ENCODE measurements at places on chromosomes 3 and 15.
A peak's percentile ranks its signal among the peaks of the same experiment; 100 is the strongest.

DNA sequence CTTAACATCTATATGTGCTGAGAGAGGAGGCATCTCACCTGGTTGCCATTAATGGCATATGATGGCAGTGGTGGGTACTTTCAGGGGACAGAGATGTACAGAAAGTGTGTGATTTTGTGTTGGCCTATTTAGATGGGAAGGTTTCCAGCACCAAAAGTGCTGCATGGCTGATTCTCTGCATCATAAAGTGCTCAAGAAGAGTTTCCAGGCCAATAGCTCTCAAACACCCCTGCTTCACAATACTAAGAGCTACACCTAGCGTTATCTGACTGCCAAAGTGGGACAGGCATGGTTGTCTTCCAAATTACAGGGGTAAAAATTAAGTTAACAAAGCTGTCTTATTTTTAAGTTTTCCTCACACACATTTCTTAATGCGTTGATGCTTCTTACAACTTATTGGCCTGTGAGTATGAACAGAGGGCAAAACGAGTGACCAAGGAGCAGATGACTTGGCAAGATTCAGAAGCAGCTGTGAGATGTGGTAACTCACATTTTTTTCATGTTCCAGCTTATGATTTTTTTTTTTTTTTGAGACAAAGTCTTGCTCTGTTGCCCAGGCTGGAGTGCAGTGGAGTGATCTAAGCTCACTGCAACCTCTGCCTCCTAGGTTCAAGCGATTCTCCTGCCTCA, 41.4 kb upstream of the VEPH1 start:
- no peak for DNase-seq
- no peaks in the 10 kb centered on the region for H3K27me3 ChIP-seq
- H3K27ac ChIP-seq, result no peak overlapping the region

GRCh38 chr15:32669896-32670611, 28.5 kb downstream of the SCG5 start:
- no peaks in the 10 kb centered on the region for H3K27me3 ChIP-seq
- no peak overlapping the region for H3K4me3 ChIP-seq
- DNase-seq, result no peak
- no peak overlapping the region for H3K27ac ChIP-seq

DNA sequence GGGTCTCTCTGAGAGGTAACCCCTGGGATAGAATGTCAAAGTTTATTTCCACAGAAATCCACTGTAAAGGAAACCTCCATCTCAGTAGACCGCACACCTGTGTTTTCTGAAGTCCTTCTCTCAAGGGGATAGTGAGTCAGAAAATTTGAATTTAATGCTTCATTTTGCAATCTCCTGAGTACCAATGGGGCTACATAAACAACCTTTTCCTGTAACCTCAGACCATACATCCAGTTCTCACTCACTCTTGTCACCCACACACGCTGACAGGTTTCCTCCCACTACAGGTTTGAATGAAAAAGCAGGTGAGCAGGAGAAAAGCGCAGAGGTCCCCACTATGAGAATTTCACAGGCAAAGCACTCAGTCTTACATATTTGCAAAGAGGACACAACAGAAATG, 165.3 kb upstream of the MCTP2 start:
- no peaks in the 10 kb centered on the region for H3K36me3 ChIP-seq
- no peak for DNase-seq
- no peaks in the 10 kb centered on the region for H3K27me3 ChIP-seq
- H3K27ac ChIP-seq, result no peak overlapping the region
- H3K4me3 ChIP-seq, result no peak overlapping the region

DNA sequence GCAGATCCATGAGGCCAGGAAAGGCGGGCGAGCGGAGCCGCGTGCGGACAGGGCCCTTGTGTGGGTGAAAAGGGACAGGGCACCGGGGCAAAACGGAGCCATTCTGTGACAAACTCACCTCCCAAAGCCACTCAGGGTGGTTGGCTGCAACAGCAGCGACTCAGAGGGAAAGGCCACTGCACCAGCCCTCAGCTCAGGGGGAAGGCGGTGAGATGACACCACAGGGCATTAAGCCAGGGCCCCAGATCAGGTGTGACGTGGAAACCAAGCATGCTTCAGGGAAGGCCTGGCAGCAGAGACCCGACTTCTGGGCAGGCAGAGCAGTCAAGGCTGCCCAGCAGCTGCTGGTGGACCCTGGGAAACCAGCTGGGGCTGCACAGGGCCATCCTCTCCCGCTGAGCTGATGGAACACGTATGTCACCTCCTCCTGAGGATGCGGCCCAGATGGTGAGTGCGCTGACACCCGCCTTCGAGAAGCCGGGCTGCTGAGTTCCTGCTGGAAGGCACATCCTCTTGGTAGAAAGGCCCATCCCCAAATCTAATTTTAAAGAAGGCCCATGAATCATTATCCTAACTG, 82.3 kb downstream of the CHSY1 start:
- no peak overlapping the region for H3K4me3 ChIP-seq
- H3K27ac ChIP-seq, result no peak overlapping the region
- peaks cover 5% of the 10 kb centered on the region for H3K4me1 ChIP-seq

DNA sequence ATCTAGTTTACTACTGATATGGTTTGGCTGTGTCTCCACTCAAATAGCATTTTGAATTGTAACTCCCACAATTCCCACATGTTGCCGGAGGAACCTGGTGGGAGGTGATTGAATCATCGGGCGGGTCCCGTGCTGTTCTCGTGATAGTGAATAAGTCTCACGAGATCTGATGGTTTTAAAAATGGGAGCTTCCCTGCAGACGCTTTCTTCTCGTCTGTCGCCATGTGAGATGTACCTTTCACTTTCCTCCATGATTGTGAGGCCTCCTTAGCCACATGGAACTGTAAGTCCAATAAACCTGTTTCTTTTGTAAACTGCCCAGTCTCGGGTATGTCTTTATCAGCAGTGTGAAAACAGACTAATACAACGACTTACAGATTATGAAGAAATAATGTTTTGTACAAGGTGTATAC, 35.6 kb upstream of the PYDC2 start:
- no peak overlapping the region for H3K27ac ChIP-seq
- no peak for DNase-seq
- no peak overlapping the region for H3K4me3 ChIP-seq

DNA sequence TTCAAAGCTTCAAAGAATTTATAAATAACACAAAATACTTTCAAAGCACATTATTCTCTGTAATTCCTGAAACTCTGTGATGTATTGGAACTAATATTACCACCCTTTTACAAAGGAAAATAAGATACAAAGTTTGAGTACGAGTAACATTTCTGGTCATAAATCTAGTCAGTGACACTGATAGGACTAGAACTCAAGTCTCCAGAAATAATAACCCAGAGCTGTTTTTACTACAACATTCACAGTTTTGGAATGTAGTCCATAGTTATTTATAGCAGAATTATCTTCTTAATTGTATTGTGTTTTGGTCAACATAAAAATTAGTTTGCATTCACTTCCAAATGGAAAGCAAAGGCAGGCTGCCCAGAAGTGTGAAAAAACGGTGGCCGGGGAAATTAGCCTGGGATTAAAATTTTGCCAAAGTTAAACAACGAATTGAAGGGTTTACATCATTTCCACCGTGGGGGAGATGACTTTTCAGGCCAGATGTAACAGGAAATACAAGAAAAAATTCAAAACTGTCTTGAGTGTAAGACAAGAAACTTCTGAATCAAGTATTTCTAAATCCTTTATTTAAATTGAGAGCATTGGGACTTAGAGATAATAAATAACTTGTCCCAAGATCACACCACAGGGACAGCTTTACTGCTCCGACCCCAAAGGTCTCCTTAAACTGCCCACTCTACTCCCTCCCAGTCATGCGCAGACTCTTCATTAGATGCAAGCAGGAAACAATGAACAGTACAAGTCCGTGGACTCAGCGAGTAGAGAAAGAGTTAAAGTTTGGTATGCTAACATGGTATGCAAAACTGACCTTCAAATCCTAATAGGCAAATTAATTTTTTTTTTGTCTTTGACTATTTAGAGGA, 74.3 kb upstream of the VGLL4 start:
- peak overlapping the region; percentile 69 for H3K4me3 ChIP-seq
- H3K27me3 ChIP-seq, result no peaks in the 10 kb centered on the region
- DNase-seq, result no peak
- no peak overlapping the region for H3K27ac ChIP-seq

DNA sequence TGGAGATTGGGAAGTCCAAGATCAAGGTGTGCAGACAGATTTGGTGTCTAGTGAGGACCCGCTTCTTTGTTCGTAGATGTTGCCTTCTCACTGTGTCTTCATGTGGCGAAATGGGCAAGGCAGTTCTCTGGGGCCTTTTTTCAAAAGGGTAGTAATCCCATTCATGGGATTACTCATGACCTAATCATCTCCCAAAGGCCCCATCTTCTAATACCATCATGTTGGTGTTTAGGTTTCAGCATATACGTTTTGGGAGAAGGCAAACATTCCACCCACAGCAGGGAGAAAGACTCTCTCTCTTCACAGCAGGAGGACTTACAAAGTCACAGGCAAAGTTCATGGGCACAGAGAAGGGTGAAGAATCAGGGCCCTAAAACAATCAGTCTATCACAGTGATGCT, 252.1 kb downstream of the RPLP1 start:
- H3K27me3 ChIP-seq, result no peaks in the 10 kb centered on the region
- no peak overlapping the region for H3K27ac ChIP-seq
- H3K4me3 ChIP-seq, result no peak overlapping the region
- no peaks in the 10 kb centered on the region for H3K4me1 ChIP-seq
- DNase-seq, result no peak

GRCh38 chr3:50516440-50516871, 13.0 kb upstream of the CACNA2D2 start:
- H3K4me1 ChIP-seq, result peaks cover 22% of the 10 kb centered on the region
- DNase-seq, result peak; percentile 44
- peaks cover 47% of the 10 kb centered on the region for H3K27me3 ChIP-seq
- H3K27ac ChIP-seq, result peak overlapping the region; percentile 93

GRCh38 chr15:59186501-59186900, 20.1 kb upstream of the LDHAL6B start:
- H3K4me1 ChIP-seq, result no peaks in the 10 kb centered on the region
- H3K27ac ChIP-seq, result no peak overlapping the region
- H3K4me3 ChIP-seq, result no peak overlapping the region
- no peak for DNase-seq
- no peaks in the 10 kb centered on the region for H3K27me3 ChIP-seq

DNA sequence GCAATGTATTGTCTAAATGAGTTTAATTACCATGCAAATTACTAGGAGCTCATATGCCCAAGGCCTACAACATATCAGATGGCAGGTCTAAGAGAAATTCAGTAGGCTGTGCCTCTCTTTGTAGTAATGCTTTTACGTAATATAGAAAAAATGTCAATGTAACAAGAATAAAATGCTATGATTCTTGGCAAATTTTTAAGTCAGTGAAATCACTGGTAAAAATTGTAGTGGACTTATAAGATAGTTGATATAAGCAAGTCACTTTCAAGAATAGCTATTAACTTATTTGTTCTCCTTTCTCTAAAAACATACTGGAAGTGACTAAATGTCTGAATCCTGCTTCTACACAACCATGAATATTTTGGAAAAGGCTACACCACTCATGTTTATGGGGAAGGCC, 707.8 kb downstream of the TUSC7 start:
- no peaks in the 10 kb centered on the region for H3K4me1 ChIP-seq
- no peak for DNase-seq
- H3K4me3 ChIP-seq, result no peak overlapping the region
- H3K27ac ChIP-seq, result no peak overlapping the region

DNA sequence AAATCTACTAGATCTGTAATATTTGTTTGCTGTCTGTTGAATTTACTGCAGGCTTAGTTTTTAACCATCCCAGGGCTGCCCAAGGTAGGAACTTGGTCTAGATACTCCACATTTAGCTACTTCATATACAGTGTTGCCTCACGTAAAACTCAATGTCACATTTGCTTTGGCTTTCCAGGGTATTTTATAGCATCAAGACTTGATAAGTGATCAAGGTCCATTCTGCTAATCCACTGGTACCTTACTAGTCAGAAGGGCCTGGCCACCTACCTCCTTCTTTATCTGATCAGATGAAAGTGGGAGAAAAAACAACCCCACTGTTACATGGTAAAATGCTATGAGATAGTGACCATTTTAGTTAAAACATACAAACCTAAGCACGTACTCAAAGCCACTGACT, 25.5 kb upstream of the GREM1 start:
- no peaks in the 10 kb centered on the region for H3K36me3 ChIP-seq
- no peak overlapping the region for H3K4me3 ChIP-seq
- no peak overlapping the region for H3K27ac ChIP-seq
- H3K4me1 ChIP-seq, result no peaks in the 10 kb centered on the region

- peaks cover 73% of the 10 kb centered on the region for H3K36me3 ChIP-seq
- H3K4me3 ChIP-seq, result no peak overlapping the region
- DNase-seq, result no peak
- peaks cover 3% of the 10 kb centered on the region for H3K27me3 ChIP-seq
- no peak overlapping the region for H3K27ac ChIP-seq
- peaks cover 49% of the 10 kb centered on the region for H3K4me1 ChIP-seq
Measured at GRCh38 chr15:65370885-65371284, 6.9 kb downstream of the IGDCC3 start.

- peaks cover 42% of the 10 kb centered on the region for H3K36me3 ChIP-seq
- H3K4me1 ChIP-seq, result no peaks in the 10 kb centered on the region
- H3K27ac ChIP-seq, result peak overlapping the region; percentile 70
- no peaks in the 10 kb centered on the region for H3K27me3 ChIP-seq
- DNase-seq, result peak; percentile 21
Measured at GRCh38 chr3:179701176-179701827, 48.5 kb downstream of the USP13 start.

GRCh38 chr3:5197022-5197421, 9.5 kb downstream of the EDEM1 start:
- H3K4me3 ChIP-seq, result no peak overlapping the region
- H3K4me1 ChIP-seq, result no peaks in the 10 kb centered on the region
- H3K27me3 ChIP-seq, result no peaks in the 10 kb centered on the region
- no peak overlapping the region for H3K27ac ChIP-seq
- DNase-seq, result no peak

DNA sequence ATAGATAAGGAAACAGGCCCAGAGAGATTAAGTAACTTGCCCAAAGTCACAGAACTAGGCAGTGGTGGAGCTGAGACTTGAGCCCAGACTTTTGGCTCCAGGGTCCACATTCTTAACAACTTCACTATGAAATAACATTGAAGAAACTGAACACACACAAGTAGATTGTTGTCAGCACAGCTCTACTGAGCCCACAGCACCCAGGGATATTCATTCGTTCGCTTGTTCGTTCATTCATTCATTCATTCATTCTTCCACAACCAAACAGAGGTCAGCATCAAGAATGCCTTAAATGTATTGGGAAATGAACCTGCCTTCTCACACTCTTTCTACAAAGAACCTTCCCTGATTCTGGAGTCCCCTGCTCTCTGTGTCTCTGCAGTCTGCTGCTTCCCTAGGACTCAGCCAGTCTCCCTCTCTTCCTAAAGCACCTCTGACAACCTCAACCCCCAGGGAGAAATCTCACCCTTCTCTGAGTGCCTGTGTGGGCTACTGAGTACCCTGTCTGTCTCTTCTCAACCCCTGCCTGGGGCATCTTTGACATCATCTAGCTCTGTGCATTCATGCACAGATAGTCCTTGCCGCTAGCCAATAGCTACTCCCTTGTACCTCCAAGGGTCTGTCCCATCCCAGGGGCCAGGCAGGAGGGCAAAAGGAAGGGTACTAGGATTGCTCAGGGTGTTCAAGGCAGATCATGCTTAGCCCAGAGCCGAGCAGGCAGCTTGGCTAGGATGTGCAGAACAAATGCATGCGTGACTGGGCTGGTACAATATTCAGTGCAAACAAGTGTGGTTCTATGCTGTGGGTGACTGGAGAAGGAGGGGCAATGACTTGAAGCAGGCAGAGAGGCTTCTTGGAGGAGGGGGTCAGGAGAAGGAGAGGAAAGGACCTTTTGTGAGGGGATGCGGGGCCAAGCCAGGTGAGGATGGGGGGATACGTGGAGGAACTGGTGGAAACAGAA, 3.4 kb downstream of the LINGO1 start:
- H3K4me1 ChIP-seq, result peaks cover 38% of the 10 kb centered on the region
- H3K4me3 ChIP-seq, result no peak overlapping the region
- no peak for DNase-seq
- H3K27me3 ChIP-seq, result no peaks in the 10 kb centered on the region
- no peaks in the 10 kb centered on the region for H3K36me3 ChIP-seq
